ENCODE measurements at places on chromosomes 6 and 20. TPM values are rescaled to one million over a fixed set of nuclear protein-coding genes. Genes with fewer than 3 reads are reported as not detected.

Gene HLA-DQA1
- not detected for total RNA-seq

Gene SLC35D3
- 0.42 TPM for total RNA-seq

Gene TBX18
- total RNA-seq = under 0.01 TPM

Gene AVP
- not detected for total RNA-seq

Gene MYLK4
- total RNA-seq = 0.07 TPM
